ENCODE measurements at places on chromosomes 2 and 18. TPM values are rescaled to one million over a fixed set of nuclear protein-coding genes. Genes with fewer than 3 reads are reported as not detected.

Gene HOXD8
- total RNA-seq = 11.7 TPM

Gene ADCYAP1
- 0.10 TPM for total RNA-seq

Gene SOWAHC
- total RNA-seq = 7.2 TPM

Gene ZDBF2
- 9.6 TPM for total RNA-seq

Gene CYRIA
- total RNA-seq = 0.12 TPM

Gene PPP1R1C
- total RNA-seq = 4.2 TPM

Gene OSBPL6
- total RNA-seq = 10.7 TPM

Gene TTN
- total RNA-seq = 0.12 TPM

Gene ACSL3
- total RNA-seq = 168 TPM

Gene LRATD1
- total RNA-seq = 0.12 TPM

Gene TRABD2A
- total RNA-seq = 5.3 TPM

Gene SERPINB10
- total RNA-seq = 0.60 TPM

Gene ZNF521
- 7.6 TPM for total RNA-seq

Gene CCDC150
- 13.6 TPM for total RNA-seq

Gene GYPC
- 192 TPM for total RNA-seq

Gene SLC11A1
- 0.10 TPM for total RNA-seq

Gene PSMA8
- not detected for total RNA-seq

Gene UPP2
- not detected for total RNA-seq

Gene KCNE4
- total RNA-seq = 13.8 TPM

Gene BMP10
- not detected for total RNA-seq

Gene DPYSL5
- total RNA-seq = not detected

Gene CYBRD1
- 139 TPM for total RNA-seq

Gene NRP2
- 57.7 TPM for total RNA-seq

Gene CD207
- total RNA-seq = not detected

Gene MYO7B
- 11.3 TPM for total RNA-seq

Gene LBX2
- 10.6 TPM for total RNA-seq

Gene DUSP19
- 2.1 TPM for total RNA-seq

Gene RMND5A
- total RNA-seq = 22.2 TPM

Gene PIEZO2
- total RNA-seq = 10.7 TPM

Gene DUSP2
- total RNA-seq = 0.49 TPM

Gene C2orf66
- not detected for total RNA-seq

Gene MSTN
- not detected for total RNA-seq

Gene STPG4
- total RNA-seq = not detected

Gene DSG4
- not detected for total RNA-seq

Gene GPR45
- not detected for total RNA-seq

Gene TUBA4B
- total RNA-seq = not detected

Gene POU3F3
- not detected for total RNA-seq

Gene MC4R
- total RNA-seq = not detected

Gene SS18
- total RNA-seq = 120 TPM

Gene IL36G
- total RNA-seq = 0.24 TPM

Gene RGPD4
- total RNA-seq = not detected

Gene MROH2A
- total RNA-seq = 0.10 TPM

Gene ANKRD30BL
- total RNA-seq = not detected

Gene RAD51AP2
- total RNA-seq = not detected

Gene DDX18
- total RNA-seq = 77.7 TPM

Gene ADD2
- total RNA-seq = not detected

Gene CERKL
- total RNA-seq = not detected

Gene GPR155
- total RNA-seq = 2.9 TPM

Gene CAPN13
- total RNA-seq = not detected

Gene C2orf92
- 3.3 TPM for total RNA-seq

Gene FMNL2
- 41.3 TPM for total RNA-seq

Gene FSHR
- not detected for total RNA-seq

Gene TRPM8
- 19.9 TPM for total RNA-seq

Gene PARD3B
- total RNA-seq = 0.96 TPM

Gene TBR1
- not detected for total RNA-seq

Gene HOXD13
- 1.2 TPM for total RNA-seq

Data from RPMI7951 (cell line).